Nephron progenitor cell (in vitro differentiated cells): ENCODE measurements at places on chromosomes 6 and 20.
A peak's percentile ranks its signal among the peaks of the same experiment; 100 is the strongest.

GRCh38 chr6:166068768-166069167, 98.9 kb downstream of the TBXT start:
- H3K27me3 ChIP-seq, result peaks cover 18% of the 10 kb centered on the region
- DNase-seq, result no peak
- H3K4me1 ChIP-seq, result peaks cover 10% of the 10 kb centered on the region
- H3K36me3 ChIP-seq, result no peaks in the 10 kb centered on the region

DNA sequence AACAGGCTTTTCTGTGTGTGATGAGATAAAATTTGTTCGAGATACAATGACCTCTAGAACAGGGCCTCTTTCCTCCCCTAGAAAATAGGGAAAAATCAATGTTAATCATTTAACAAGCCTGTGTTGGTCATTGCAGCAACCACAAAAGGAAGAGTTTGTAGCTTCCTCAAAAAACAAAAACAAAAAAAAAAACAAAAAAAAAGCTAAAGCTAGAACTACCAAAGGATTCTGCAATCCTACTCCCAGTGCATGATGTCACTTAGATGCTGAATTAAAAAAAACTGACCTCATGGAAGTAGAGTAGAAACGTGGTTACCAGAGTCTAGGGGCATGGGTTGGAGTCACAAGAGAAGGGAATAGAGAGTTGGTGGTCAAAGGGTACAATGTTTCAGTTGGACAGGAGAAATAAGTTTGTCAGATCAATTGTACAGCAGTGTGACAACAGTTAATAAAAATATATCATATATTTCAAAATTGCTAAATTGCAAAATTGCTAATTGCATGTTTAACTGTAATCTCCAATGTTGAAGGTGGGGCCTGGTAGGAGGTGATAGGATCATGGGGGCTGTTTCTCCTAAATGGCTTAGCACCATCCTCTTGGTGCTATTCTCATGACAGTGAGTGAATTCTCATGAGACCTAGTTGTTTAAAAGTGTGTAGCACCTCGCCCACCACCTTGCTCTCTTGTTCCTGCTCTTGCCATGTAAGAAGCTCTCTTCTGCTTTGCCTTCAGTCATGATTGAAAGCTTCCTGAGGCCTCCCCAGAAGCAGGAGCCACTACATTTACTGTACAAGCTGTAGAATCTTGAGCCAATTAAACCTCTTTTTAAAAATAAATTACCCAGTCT, 163.4 kb upstream of the SIM1 start:
- H3K36me3 ChIP-seq, result peaks cover 12% of the 10 kb centered on the region
- H3K4me1 ChIP-seq, result no peaks in the 10 kb centered on the region
- H3K27me3 ChIP-seq, result no peaks in the 10 kb centered on the region
- H3K27ac ChIP-seq, result no peak overlapping the region
- H3K4me3 ChIP-seq, result no peak overlapping the region
- no peak for DNase-seq

- H3K4me1 ChIP-seq, result no peaks in the 10 kb centered on the region
- H3K4me3 ChIP-seq, result no peak overlapping the region
- H3K36me3 ChIP-seq, result no peaks in the 10 kb centered on the region
- no peak overlapping the region for H3K27ac ChIP-seq
- H3K27me3 ChIP-seq, result peaks cover 3% of the 10 kb centered on the region
Measured at GRCh38 chr20:61340157-61340556, 88.1 kb downstream of the CDH4 start.

- peaks cover 7% of the 10 kb centered on the region for H3K27me3 ChIP-seq
- H3K4me3 ChIP-seq, result no peak overlapping the region
- H3K36me3 ChIP-seq, result no peaks in the 10 kb centered on the region
- no peak overlapping the region for H3K27ac ChIP-seq
- DNase-seq, result no peak
Measured at GRCh38 chr6:108904741-108905140, 56.5 kb downstream of the ARMC2 start.

DNA sequence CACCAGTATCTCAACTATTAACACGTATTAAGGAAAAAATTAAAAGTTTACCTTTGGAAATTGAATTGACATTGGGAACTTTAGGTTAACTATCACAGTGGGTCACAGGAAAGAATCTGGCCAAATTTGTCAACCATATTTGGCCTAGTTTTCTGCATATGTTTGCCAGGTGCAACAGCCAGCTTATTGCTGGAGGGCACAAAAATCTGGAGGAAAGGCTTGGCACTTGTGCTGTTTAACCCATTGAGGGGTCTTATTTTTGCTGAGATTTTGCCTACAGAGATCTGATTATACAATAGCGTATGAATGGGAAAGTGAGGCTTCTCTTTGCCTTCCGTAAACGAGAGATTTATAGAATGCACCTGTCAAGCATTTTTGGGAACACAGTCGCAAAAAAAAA, 190.4 kb downstream of the PRL start:
- peaks cover 71% of the 10 kb centered on the region for H3K36me3 ChIP-seq
- no peaks in the 10 kb centered on the region for H3K4me1 ChIP-seq
- no peak overlapping the region for H3K27ac ChIP-seq
- H3K4me3 ChIP-seq, result no peak overlapping the region
- no peak for DNase-seq

GRCh38 chr20:51562332-51563173, 20.0 kb upstream of the NFATC2 start:
- H3K36me3 ChIP-seq, result no peaks in the 10 kb centered on the region
- peaks cover 74% of the 10 kb centered on the region for H3K27me3 ChIP-seq
- H3K4me3 ChIP-seq, result peak overlapping the region; percentile 81
- peak; percentile 71 for DNase-seq
- peak overlapping the region; percentile 92 for H3K27ac ChIP-seq
